ENCODE measurements at places on chromosomes 11 and 22.

DNA sequence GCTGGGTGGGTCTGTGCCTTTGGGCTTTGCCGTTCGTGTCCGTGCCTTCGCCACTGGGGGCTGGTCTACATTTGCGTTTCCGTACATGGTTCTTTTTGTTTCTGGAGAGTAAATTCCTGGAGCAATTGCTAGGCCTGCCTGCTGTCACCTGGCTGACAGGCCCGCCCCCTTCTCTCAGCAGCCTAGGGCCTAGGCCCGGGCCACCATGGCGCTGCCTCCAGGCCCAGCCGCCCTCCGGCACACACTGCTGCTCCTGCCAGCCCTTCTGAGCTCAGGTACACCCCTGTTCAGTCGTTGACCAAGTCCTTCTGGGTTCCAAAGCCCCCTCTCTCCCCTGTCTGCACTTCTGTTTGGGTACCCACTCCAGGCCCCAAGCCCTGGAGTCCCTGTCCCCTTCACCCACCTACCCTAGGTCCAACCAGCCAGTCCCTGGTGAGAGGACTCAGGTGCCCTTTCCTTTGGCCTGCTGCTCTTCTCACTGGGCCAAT is 649 bp downstream of the TMEM25 start:
- no peak for DNase-seq

- no peak for DNase-seq
These were observed 561.1 kb downstream of the TBC1D22A start for GRCh38 chr22:47323518-47323917.

GRCh38 chr22:37126383-37126782 is 16.9 kb upstream of the TMPRSS6 start:
- DNase-seq, result no peak

GRCh38 chr11:43931717-43932039 is 10.8 kb upstream of the C11orf96 start:
- DNase-seq, result no peak

- DNase-seq, result no peak
These were observed 540.8 kb downstream of the INSC start for GRCh38 chr11:15655552-15655951.
